ENCODE measurements at places on chromosomes 11 and 22.

GRCh38 chr11:47188259-47188658 is 2.0 kb upstream of the PACSIN3 start:
- no peak for DNase-seq

DNA sequence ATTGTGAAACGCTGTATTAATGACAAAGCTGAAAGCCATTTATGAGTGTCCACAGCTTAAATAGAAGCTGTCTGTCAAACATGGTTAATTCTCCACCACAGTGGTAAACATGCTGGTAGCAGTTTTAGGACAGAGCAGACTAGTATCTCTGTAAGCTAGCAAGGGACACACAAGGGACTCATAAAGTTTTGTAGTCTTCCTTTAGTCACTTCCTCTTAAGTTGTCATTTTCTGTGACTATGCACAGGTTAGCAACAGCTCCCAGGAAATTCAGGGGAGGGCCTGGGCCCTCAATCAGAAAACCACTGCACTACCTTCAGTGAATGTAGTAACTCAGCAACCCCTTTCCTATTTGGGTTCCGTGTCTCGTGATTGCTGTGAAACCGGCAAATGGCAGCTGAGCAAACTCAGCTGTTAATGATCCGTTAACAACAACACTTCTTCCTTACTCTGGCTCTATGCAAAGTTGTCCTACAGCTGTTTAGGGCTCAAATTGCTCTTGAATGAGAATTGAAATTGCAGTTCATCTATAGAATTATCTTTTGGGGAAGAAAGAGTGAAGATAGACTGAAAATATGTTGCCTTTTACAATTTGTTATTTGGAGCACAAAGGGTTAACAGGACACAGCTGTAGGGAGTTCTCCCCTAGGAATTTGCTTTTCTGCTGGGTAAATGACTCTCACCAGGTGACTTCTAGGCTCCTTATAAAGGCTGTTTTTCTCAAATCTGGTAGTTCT is at the start of gene MMP26:
Gene MMP26 (plus strand): TSS at position 731 of the 736 bp plus-strand sequence.
- no peak for DNase-seq

DNA sequence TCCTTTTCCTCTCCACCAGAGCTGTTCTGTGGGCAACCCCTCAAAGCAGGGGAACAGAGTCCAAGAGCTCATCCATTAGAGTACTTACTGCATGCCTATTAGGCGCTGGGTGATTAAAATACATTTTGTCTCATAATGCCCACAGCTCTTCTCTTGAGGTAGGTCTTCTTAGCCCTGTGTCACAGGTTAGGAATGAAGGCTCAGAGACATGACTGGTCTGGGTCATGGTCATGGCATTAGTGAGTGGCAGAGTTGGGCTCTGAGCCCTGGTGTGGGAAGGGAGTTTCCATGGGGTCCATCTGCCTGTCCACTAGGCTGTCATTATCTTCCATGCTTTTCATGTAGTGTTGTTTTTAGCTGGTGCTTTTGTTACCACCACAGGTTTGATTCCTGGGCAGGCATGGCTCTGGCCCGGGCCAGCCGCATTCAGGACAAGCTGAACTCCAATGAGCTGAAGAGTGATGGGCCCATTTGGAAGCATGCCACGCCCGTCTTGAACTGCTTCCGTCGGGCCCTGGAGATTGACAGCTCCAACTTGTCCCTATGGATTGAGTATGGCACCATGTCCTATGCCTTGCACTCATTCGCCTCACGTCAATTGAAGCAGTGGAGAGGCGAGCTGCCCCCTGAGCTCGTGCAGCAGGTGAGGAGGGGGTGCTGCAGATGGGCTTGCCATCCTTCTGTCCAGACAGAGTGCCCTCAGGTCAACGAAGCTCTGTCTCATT is 76.1 kb downstream of the CABIN1 start:
- peak; percentile 44 for DNase-seq

- no peak for DNase-seq
Observed at GRCh38 chr11:58772329-58773285, 40.9 kb upstream of the GLYAT start.

- no peak for DNase-seq
Observed at GRCh38 chr11:101185985-101186384, 56.4 kb upstream of the PGR start.

DNA sequence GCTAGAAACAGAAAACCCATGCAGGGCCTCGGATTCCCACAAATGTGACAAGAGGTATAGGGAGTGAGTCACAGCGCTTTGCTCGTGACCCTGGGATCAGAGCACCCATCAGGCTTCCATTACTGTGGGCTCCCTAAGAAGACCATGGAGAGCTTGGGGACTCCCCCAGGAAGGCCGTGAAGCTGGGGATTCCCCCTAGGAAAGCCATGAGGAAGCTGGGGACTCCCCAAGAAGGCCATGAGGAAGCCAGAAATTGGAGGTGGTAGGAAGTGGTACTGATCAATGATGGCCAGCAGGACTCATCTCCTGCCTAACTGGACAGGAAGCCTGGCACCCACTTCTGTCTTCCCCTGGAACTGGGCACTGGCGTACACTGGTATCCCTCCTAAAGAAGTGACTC is 10.1 kb upstream of the DCPS start:
- no peak for DNase-seq

DNA sequence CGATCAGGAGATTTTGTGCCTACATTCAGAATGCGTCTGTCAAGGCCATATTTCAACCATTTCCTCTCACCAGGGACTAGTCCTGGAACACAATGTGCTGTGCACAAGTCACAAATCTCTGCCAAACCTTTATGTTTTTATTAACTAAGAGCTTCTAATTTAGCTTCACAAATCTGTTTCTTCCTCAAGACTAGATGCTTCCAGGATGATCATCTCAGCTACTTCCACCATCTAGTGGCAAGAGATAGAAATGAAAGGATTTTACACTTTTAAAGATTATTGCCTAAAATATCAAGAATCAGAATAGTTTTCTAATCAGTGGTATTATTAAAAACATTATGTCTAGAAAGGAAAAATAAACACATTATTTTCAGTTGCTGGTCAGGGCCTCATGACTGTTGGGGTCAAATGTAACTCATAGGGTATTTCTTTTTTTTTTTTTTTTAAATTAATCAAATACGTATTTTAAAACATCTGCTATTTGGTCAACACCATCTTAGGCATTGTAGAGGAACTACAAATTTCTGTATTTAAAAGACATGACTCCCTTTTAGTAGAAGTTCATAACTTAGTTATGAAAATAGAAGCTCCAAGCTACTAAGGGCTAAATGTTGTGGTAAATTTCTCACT is 1102.6 kb downstream of the DLG2 start:
- DNase-seq, result peak; percentile 5

- DNase-seq, result no peak
Observed at GRCh38 chr11:10561947-10562346, 6.5 kb downstream of the LYVE1 start.

All from EH (cell line).